ENCODE measurements at places on chromosomes 11 and 22.
A peak's percentile ranks its signal among the peaks of the same experiment; 100 is the strongest.

GRCh38 chr11:31236143-31236542, 133.4 kb downstream of the DCDC1 start:
- DNase-seq = no peak

- no peak for DNase-seq
Observed at GRCh38 chr11:108933630-108934029, 268.8 kb downstream of the DDX10 start.

DNA sequence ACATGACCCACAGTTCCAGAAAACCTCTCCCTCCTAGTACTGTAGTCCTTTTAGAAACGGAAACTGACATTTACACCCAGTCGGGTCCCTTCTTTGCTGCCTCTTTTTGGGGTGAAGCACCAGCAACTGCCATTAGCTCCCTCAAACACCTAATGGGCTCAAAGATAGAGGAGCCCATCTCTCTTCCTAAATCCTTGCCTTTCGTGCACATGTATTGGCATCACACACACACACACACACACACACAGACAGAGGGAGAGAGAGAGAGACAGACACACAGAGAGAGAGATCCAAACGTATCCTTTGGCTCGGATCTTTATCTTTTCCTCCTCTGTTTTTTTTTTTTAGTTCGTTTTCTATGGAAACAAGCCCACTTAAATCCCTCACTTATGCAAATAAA, 716 bp downstream of the GRM5 start:
- DNase-seq = no peak

- no peak for DNase-seq
Observed at GRCh38 chr11:70556884-70557741, 158.8 kb downstream of the CTTN start.

DNA sequence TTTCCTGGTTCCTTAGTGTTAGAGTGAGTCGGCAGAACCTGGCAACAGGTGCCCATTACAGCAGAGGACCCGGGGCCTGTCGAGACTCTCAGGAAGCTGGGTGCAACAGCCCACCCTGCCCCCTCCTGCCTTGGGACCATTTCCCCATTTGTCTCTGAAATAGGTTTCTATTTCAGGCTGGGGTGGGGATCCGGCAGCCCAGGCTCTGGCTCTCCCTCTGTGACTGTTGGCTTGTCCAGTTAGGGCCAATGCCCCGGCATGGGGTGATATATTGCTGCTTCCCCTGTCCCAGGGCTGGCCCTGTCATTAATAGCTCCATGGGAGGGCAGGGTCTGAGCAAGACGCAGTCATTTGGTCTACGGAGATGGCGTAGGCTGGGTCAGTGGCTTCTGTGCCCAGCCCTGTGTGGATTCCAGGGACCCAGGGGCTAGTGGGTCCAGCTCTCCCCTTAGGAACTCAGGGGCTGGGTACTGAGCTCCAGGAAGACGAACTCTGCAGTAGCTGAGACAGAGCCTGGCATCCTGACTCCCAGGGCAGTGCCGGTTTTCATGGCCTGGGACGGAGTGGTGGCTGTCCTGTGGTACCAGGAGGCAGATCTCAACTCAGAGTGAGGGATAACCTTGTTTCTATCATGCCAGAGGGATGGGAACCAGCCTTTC, 2.7 kb downstream of the P2RY6 start:
- no peak for DNase-seq

GRCh38 chr11:33529461-33529860, 171.2 kb downstream of the C11orf91 start:
- no peak for DNase-seq

DNA sequence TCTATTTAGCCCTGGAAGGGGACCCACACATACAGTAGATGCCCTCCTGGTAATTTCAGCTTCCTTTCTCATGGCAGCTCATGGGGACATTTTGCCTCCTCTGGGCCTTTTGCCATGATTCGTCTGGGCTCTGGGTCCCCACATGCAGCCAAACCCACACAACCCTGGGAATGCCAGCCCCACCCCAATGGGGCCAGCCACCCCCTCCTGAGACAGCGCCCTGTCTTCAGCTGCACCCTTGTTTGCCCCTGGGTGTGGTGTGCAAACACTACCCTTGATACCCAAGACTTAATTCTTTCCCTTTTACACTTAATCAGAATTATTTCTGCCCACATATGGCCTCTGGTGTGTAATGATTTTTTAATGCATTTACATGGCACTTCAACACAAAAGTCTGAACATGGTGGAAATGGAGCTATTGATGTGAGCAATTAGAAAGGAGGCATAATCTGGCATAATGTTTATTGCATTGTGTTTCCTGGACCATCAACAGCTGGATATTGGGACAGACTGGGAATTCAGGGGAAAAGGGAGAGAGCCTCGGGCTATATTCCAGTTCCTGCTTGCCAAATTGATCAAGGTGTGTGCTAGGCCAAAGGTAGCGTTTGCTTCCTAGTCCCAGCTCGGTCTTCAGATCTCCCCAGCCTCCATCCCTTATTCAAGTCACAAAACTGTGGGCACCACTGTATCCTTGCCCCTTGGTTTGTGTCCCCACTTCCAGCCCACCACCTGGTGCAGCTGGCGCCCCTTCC, 85.0 kb upstream of the ANO1 start:
- no peak for DNase-seq

DNA sequence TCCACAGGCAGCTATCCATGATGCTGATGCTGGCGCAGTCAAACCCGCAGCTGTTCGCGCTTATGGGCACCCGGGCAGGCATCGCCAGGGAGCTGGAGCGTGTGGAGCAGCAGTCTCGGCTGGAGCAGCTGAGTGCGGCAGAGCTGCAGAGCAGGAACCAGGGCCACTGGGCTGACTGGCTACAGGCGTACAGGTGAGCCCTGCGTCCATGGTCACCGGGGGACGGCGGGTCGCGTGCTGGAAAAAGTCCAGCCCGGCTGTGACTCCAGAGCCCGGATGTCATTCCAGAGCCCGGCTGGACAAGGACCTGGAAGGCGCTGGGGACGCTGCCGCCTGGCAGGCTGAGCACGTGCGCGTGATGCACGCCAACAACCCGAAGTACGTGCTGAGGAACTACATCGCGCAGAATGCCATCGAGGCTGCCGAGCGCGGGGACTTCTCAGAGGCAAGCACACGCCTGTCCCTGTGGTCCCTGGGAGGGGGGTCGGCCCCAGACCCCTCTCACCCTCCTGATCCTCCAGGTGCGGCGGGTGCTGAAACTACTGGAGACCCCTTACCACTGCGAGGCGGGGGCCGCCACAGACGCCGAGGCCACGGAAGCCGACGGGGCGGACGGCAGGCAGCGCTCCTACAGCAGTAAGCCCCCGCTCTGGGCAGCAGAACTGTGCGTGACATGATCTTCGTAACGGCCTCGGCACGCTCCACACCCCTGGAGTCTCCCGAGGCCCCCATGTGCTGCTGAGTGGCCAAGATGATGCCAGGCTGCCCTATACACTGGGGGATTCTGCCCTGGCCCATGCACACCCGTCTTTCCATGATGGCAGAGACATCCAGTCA, 16.1 kb downstream of the SELENOO start:
- DNase-seq = no peak

DNA sequence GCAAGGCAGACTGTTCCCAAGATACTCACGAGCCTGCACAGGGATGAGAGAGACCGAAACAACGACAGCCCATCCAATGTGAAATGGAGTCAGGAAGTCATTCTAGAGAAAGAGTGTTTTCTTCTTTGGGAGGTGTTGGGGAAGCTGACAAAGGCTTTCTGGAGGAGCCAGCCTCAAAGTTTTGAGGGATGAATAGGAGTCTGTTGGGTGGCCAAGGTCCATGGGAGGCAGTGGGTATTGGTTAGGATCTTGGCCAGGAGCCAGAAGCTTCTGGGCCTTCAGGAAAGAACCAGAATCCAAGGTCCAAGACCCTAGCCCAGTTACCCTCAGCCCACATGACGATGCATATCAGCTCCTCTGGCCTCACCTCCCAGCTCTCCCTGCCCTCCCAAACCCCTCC, 59.9 kb upstream of the SHISAL1 start:
- DNase-seq = no peak

- DNase-seq = peak; percentile 65
Observed at GRCh38 chr11:2376751-2377451, at the start of gene CD81. Gene CD81, plus strand, starts transcription at chr11:2377310. Its CDS starts 240 bp downstream, at chr11:2377550.

Measured in activated CD8-positive, alpha-beta T cell treated with anti-CD3 and anti-CD28 coated beads, Interleukin-2, amount 10 ng/mL, durations not matched to agents 7 days and 5 days (primary cell).